Purkinje cell (primary cell): ENCODE measurements at places on chromosomes 6 and 20. TPM values are rescaled to one million over a fixed set of nuclear protein-coding genes. Genes with fewer than 3 reads are reported as not detected.

Gene ADGRF4
- not detected in 2 replicates for polyA plus RNA-seq

Gene HLA-C
- 10.6 and 18.4 TPM in 2 replicates for polyA plus RNA-seq

Gene FILIP1
- 0.32 and 2.6 TPM in 2 replicates for polyA plus RNA-seq

Gene BPIFB4
- not detected in 2 replicates for polyA plus RNA-seq

Gene LRRC73
- 6.4 and 8.7 TPM in 2 replicates for polyA plus RNA-seq

Gene DSP
- polyA plus RNA-seq = 0.28 TPM in 1 of 2 replicates, not detected in the other

Gene SOX18
- polyA plus RNA-seq = 0.29 TPM in 1 of 2 replicates, not detected in the other

Gene PRRT1
- 88.8 and 97.9 TPM in 2 replicates for polyA plus RNA-seq

Gene MUC21
- not detected in 2 replicates for polyA plus RNA-seq

Gene EEF1A2
- 13.6 and 15.1 TPM in 2 replicates for polyA plus RNA-seq

Gene ZNF335
- 1.6 and 2.7 TPM in 2 replicates for polyA plus RNA-seq

Gene ZNF831
- 0.67 TPM in 1 of 2 replicates, not detected in the other for polyA plus RNA-seq

Gene SIRPB1
- polyA plus RNA-seq = 5.8 and 17.3 TPM in 2 replicates

Gene CLPSL2
- 1.9 TPM in 1 of 2 replicates, not detected in the other for polyA plus RNA-seq

Gene SRMS
- not detected in 2 replicates for polyA plus RNA-seq

Gene DAAM2
- 0.80 TPM in 1 of 2 replicates, not detected in the other for polyA plus RNA-seq

Gene MOCS3
- polyA plus RNA-seq = 1.8 and 4.0 TPM in 2 replicates

Gene HTR1E
- polyA plus RNA-seq = 0.58 TPM in 1 of 2 replicates, not detected in the other

Gene GSTA5
- polyA plus RNA-seq = not detected in 2 replicates

Gene FERMT1
- polyA plus RNA-seq = 0.31 TPM in 1 of 2 replicates, not detected in the other
